ENCODE measurements at places on chromosomes 11 and 22.
A peak's percentile ranks its signal among the peaks of the same experiment; 100 is the strongest.

DNA sequence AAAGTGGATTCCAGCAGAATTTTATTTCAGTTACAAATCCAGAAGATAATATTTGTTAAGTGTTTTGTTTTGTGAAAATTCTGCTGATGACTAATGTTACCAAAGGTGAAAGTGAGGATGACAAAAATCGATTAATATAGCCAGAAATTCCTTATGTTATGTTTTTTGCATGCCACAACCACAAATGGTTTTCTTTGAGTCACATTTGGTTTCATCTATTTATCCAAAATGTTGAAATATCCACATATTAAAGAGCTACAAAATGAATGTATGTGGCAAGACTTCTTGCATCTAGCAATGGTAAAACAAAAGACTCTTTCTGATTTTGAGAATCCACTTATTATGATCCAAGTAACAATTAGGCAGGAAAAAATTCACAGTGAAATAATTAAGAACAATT, 150.1 kb upstream of the LRRC4C start:
- DNase-seq = no peak

DNA sequence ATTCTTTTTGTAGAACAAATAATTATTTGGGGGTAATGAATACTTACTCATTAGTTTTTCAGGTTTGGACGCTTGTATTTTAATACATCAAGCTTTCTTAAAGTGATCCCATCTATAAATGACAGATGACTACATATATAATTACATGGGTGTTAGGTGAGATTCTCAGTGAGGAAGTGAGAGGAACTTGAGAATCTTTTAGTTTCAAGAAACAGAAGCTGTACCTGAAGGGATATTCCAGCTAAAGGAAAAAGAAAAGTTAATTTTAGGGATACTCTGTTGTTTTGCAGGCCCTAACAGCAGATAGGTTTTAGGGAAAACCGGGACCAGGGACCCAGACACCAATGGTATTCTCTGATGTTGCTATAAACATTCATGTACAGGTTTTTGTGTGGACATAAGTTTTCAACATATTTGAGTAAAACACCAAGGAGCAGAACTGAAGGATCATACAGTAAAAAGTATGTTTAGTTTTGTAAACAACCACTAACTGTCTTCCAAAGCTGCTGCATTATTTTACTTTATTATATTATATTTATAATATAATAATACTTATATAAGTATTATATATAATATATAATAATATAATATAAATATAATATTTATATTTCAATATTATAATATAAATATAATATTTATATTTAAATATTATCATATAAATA, 24.1 kb upstream of the PHOX2A start:
- no peak for DNase-seq

DNA sequence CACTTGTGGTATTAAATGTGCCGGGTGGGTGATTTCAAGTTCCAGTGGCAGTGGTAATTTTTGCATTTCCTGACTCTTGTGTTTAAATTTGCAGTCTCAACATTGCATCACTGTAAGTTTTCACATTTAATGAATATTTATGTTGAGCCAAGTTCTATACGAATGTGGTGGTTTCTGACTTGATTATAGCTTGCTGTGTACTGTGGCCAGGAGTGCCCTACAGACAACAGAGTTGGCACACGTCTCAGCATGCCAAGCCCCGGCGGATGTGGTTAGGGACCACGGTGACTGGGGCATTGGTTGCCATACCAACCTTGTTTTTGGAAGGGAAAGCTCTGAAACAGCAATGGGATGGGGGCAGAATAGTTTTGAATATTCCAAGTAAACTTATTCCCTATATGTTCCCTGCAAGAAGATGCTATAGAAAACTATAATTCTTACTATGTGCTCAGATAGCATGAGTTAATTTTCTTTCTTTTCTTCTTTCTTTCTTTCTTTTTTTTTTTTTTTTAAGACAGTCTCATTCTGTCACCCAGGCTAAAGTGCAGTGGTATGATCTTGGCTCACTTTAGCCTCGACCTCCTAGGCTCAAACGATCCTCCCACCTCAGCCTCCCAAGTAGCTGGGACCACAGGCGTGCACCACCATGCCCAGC, 16.0 kb downstream of the ZNRF3 start:
- no peak for DNase-seq

DNA sequence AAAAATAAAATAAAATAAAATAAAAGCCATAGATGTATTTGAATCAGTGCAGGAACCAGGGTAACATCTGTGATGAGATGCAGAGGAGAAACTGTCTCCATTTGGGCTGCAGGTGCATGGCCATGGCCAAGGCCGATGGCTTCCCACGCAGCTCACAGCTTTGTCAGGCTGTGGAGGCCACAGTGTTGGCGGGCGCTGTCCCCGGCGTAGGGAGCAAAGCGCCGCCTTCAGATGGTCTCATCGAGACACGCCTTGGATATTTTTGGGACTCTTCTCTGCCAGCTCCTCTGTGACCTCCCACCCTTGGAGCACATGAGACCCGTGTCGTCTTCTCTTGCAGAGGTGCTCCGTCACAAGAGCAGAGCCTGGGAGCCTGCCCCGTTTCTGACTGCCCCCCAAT, 38.6 kb downstream of the MUC6 start:
- DNase-seq = no peak

DNA sequence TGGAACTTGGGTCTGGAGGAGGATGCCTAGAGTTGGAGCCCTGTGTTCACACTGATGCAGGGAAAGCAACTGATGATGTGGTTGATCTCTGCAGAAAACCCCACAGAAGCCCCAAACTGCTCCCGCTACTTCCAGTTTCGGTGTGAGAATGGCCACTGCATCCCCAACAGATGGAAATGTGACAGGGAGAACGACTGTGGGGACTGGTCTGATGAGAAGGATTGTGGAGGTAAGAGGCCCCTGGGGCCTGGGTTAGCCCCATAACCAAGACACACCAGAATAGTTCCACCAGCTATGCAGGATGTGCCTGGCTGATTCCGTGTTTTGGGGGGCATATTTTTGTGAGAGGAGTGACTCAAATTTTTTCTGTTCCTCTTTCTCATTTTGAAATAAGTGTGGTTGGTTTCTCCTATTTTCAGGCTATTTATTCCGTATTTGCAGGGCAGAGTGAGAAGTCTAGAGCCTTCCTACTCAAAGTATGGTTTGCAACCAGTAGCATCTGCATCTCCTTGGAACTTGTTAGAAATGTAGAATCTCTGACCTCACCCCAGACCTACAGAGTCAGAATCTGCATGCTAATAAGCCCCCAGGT, 137.3 kb upstream of the SORL1-AS1 start:
- no peak for DNase-seq

DNA sequence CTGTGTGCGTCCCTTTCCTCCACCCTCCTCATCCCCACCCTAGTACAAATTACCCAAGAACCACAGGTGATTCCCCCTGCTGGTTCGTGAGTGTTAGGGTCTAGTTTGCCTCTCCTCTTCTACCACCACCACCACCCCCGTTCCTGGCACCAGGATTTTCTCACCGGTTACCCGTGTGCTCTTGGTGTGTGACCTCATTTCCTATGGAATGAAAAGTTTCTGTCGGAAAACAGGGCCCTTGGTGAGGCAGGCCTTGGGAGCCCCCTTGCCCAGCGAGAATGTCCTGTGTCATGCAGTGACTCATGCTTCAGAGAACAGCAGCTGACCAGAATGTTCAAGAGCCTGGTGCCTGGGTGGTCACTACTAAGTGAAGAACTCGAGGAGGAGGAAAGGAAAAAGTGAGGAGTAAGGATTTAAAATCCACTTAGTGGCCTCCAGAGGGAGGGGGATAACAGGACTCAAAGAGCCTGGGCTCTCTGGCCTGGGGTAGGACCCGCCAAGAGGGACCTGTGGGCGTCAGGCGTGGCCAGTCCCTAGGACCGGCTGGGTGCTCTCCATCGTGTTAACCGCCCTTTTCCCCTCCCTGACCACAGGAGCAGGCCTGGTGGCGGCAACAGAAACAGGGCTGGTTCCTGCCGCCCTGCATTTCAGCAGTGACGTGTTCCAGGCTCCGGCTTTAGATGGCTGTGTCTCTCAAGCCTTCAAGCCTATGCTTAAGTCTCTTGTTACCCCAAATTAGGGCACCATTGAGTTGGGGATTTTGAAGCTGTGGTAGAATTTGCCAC, 30.2 kb downstream of the C22orf31 start:
- DNase-seq = peak; percentile 54

DNA sequence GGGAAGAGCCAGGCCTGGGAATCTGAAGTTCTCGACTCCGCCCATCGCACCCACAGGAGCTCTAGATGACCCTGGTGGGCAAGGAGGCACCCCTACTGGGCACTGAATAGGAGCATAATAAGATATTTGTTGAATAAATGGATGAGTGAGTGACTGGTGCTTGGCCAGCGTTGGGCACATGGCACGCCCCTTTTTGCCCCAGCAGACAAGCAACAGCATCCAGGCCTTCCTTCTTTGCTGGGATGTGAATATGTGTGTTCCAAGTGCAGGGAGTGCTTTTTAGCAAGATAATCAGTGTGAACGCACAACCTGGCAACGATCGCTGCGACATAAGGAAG, 443 bp upstream of the CELF1 start:
- DNase-seq = no peak

GRCh38 chr22:22137891-22138290, 106.7 kb upstream of the VPREB1 start:
- no peak for DNase-seq

DNA sequence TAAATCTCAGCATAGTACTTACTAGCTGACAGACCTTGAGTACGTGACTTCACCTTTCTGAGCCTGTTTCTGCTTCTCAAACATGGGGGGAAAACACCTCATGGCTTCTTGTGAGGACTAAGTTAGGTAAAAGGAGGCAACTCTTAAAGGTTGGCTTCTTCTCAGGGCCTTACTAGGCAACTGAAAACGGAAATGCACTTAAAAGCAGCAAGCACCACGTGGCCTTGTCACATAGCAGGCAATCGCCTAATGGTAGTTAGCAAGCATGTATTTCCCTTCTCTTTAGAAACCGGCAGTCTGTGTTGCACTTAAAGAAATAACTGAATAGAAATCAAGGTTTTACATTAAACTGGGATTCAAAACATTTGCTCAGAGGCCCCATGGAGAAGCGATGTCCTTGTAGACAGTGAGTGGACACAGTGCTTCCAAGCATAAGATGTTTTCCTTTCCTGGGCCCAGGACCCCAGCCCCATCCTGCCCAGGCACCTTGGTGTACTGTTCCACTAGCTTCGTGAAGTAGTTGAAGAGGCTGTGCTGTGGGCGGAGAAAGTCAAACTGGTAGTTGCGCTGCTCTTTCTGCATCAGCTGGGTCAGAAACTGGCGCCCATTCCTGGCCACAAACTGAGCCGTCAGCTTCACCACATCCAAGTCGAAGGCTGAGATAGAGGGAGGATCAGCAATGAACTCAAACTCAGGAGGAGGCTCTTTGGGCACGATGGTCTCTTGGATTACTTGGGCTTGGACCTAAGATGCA, 12.1 kb downstream of the SF3A1 start:
- DNase-seq = no peak

GRCh38 chr11:6599449-6599848, 4.0 kb downstream of the RRP8 start:
- DNase-seq = no peak

DNA sequence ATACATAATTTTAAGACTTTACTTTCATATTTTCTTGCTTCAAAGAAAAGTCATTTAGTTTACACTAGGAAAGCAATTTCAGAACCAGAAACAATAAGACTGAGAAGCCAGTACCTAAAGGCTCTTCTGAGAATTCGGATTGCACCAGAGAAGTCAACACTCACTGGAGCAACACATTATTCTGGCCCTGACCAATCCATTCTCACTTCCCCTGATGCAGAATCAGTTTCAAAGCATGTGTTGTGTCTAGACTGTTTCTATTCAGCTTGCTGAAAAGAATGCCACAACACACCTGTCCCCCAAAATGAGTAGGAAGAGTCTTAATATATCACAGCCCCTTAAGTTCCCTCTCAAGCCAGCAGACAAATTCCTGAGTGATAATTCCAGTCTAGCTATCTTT, 1074.3 kb upstream of the TENM4 start:
- no peak for DNase-seq

- DNase-seq = no peak
Measured at GRCh38 chr11:31912808-31913207, 101.7 kb upstream of the PAX6 start.

- no peak for DNase-seq
Measured at GRCh38 chr22:20919718-20920117, 2.5 kb downstream of the CRKL start.

DNA sequence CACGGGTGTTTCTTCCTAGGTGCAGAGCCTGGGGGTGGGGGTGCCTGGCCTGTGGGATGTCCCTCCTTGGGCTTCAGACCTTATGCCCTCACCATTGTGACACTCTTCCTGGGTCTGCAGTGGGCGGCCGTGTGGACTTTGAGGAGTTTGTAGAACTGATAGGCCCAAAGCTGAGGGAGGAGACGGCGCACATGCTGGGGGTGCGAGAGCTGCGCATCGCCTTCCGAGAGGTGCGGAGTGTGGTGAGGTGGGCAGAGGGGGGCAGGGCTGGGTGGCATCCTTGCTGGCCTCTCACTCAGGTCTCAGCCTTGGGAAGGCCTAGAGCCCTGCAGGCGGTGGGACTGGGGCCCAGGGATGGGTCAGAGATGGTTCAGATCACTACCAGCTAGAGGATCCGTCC, 2.3 kb downstream of the CABP4 start:
- no peak for DNase-seq

- no peak for DNase-seq
Measured at GRCh38 chr22:30188911-30189310, 57.6 kb downstream of the LIF start.

All from muscle of arm (tissue), 14 donors.